ENCODE measurements at places on chromosomes 3 and 15.
A peak's percentile ranks its signal among the peaks of the same experiment; 100 is the strongest.

GRCh38 chr15:25251700-25252390 is 187.0 kb downstream of the UBE3A start:
- no peak for DNase-seq

GRCh38 chr3:21644268-21644667 is 106.7 kb downstream of the ZNF385D start:
- no peak for DNase-seq

DNA sequence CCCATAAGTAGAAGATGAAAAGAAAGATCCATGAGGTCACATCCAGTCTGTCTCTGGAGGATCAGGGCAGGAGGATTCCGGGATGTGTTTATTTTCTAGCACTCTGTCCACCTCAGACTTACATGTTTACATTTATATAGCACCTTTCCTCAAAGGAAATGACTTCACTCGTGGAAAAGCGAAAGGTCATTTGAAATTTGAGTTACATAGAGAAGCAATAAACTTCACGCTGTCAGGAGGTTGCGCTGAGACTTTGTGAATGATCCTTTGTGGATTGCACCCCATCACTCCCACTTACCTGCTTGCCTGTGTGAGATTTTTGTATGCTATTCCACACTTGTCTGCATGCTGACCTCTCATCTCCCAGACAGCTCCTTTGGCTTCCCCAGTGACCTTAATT is 540.5 kb downstream of the AGBL1 start:
- no peak for DNase-seq

GRCh38 chr3:54372232-54372631 is 249.9 kb downstream of the CACNA2D3 start:
- DNase-seq: no peak

DNA sequence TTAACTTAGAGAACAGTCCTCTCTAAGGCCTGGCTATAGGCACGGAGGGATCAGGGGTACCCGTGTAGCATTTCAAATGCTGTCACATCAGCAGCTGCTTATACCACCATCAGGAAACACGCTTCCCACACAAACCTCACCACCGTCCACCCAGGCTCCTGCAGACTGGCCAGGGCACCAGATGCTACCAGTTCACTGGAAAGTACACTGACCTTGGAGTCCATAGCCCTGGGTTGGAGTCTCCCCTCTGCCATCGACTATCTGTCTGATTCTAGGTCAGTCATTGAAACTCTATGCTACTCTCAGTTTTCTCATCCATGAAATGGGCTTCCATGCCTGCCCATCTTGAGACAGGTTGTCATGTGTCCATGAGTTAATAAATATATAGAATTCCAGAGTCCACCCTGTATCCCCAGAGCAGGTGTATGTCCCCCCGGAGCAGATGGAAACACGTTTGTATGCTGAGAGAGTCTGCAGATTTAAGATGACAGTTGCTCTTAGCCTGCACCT is 156.0 kb upstream of the SMAD3 start:
- DNase-seq: no peak

GRCh38 chr3:42025370-42026138 is 63.7 kb upstream of the ULK4 start:
- DNase-seq: no peak

DNA sequence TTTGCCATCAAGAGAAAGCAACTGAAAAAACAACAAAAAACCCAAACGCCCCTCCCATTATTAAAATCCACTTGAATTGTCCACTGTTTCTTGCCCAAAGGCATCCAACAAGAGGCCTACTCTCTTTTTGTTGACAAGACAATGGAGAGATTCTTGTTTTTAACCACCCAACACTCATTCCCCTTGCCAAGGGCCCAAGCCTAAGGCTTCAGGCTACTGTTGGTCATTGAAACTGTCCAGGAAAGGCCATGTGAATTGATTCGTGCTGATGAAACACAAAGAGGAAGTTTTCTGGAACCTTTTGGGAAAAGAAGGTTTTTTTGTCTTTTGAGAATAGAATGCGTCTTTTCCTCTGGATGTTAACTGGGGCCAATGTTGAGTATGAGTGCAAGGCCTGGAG is 157.4 kb upstream of the PFN2 start:
- DNase-seq: no peak

DNA sequence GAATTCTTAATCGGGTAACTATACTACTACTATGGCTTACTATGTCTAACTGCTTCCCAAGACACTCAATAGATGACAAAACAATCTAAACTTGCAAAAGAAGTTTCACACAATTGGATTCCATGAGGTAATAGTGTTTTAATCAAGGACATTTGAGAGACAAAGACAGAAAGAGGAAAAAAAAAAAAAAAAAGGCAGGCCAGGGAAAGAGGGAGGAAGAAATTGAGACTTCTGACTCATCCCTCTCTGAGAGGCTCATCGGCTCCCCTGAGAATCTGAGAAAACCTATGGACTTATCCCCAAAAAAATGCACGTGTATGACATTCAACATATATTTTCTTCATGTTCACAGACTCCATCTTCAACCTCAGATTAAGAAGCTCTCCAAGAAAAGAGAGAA is 61.0 kb downstream of the SCAPER start:
- DNase-seq: no peak

DNA sequence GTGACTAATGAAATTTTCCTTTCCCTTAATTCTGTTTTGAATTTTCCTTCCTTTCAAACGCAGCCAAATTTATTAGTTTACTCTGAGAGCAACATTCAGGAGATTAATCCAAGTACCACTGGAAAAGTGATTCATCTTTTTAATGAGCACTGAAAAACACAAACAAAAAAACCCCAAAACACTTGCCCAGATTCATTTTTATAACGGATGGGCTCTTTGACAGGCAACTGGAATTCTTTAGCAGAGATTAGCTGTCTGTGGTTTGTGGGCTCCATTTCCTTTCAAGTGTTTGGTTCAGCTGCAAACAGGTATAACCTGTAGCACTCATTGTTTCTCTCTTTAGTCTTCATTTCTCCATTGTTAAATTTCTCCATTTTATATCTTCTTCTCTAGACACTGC is 3.1 kb upstream of the POLR2M start:
- DNase-seq: peak; percentile 27

DNA sequence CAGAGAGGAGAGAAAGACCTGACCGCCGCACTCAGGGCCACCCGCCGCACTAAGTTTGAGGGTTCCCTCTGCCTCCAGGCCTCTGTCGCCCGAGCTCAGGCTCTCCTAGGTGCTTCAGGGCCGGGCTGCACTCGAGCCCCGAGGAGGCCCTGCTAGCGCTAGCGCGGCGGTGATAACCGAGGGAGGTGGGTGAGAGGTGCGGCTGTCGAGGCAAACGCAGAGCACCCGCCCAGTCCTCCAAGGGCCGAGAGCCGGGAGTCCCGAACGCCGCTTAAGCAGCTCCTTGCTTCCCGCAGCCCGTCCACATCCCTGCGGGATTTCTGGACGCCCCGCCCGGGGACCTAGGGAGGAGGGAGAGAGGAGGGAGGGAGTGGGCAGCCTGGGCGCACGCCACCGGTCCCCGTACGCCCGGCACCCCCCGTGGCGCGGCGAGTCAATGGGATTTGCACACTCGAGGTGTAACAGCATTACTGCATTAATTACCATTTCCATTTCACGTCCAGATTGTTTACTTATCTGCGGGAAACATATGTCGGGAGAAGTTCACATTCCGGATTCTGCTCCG is 6.8 kb downstream of the SOX14 start:
- no peak for DNase-seq

DNA sequence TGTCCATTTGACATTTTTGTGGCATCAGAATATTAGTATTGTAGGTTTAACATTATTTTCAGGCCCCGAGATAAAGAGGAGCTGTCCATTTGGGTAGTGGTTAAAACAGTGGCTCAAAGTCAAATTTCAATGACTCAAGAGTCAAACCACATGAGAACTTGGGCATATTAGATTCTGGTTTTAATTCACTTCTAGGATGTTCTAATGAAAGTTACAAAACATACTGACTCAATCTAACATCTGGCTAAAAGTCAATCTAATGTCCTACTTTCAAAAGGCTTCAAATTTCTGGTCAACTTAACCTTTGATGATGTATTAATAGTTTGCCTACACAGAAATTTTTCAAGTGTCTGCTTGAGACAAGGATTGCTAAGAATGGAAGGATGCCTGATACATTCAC is 112.4 kb downstream of the ABI3BP start:
- DNase-seq: no peak

Data from LoVo (cell line).